ENCODE measurements at places on chromosomes 4 and X.

- DNase-seq: no peak
Observed at GRCh38 chr4:18611026-18611425, 589.5 kb upstream of the LCORL start.

GRCh38 chrX:10030570-10030969 lies 63.4 kb downstream of the CLDN34 start:
- no peak for DNase-seq

- no peak for DNase-seq
Observed at GRCh38 chrX:137032841-137033773, 688 bp downstream of the GPR101 start.

DNA sequence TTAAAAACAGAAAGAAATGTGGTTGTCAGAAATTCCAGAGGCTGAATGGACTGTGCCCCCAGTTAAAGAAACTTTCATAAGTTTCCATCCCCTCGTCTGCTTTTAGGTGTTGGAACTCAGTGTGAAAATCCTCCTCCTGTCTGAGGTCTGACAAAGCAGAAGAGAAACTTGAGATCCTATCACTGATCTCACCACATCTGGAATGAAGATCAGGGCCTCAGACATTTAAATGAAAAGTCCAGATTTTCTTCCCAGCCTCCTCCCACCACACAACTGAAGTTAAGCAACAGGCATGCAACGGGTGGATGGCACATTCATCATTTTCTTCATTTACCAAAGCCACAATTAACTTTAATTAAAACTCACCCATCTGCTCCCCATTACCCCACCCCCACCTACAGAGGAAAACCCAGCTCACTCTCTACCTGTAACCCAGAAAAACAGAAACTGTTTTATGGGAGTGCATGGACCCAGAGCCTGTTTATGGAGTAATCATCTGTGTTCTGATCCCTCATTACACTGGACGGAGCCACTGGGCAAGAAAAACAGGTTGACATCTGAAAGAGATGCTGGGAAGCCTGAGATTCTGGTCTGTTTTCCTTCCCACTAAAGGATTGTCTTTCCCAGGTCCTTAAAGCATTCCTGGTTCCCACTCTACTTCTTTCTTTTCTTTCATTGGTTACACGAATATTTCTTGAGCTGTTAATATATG lies 58.1 kb upstream of the HOPX start:
- no peak for DNase-seq

DNA sequence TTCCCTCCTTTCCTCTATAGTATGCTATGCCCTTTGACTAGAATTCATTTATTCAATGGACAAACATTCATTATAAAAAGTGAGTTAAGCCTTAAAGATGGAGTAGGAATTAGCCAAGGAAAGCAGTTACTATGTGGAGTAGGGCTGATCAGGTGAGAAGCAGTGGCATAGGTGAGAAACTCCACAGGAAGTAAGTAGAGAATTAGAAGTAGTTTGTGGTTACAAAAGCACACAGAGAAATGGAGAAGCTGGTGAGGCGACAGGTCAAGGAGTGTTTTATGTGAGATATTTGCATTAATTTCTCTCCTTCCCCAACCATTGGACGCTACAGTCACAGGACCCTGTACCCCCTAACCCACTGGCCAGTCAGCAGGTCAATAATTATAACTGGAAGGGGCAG lies 30.6 kb downstream of the SETD7 start:
- no peak for DNase-seq

DNA sequence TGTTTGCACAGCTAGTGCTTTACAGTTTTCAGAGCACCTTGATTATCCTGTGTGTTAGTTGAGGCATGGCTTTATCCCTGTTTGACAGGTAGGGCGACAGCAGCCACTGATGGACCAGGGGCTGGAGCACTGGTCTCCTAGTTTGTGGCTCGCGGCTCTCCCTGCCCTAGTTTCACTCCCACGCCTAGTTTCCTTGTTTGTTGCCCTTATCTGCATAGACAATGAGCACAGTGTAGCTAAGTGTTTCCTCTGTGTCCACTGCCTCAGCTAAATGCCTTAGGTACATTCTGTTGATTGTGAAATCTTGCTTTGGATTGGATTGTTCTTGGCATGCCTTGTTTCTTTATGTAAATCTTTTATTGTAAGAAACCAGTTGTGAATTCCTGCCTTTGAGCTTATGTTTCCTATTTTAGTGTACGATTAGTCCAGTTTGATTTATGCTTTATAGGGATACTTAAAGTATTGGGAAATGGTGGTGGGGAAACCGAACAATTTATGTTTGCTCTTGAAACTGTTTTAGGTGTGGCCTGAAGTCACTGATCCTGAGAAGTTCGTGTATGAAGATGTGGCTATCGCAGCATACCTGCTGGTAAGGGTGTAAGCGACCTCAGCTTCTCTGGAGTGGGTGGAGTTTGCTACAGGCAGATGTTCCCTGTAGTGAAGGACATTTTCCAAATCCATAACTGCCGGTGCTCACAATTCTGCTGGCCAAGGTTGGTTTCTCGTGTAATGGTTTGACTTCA lies 11.0 kb downstream of the TRMT44 start:
- no peak for DNase-seq

DNA sequence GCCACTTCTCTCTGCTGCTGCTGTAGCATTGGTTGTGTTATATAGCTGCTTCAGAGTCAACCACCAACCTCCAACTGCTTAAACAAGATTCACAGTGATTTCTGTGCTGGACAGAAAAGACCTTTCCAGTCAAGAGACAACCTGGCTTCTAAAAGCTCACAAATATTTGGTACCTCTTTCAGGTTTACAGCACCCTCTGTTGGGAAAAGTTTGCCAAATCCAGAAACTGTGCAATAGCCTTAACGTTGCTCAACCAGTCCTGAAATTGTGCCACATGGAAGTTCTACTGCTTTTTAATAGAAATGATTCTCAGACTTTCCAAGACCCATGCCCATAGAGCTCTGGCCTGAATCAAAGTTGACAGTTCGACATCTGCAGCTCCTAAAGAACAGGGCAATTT lies 842.1 kb upstream of the HTR2C start:
- DNase-seq: no peak

- DNase-seq: no peak
Observed at GRCh38 chr4:124253080-124253479, 459.5 kb downstream of the ANKRD50 start.

DNA sequence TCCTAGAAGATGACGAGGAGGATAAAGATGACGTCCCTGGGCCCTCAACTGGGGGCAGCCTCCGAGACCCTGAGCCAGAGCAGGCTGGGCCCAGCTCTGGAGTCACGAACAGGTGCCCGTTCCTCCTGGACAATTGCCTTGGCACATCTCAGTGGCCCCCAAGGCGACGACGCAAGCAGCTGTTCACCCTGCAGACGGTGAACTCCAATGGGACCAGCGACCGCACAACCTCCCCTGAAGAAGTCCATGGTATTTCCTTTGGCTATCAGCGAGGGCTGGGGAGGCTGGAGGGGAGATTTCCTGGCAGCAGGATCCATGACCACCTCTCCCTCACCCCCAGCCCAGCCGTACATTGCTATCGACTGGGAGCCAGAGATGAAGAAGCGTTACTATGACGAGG lies 11.9 kb downstream of the USP11 start:
- DNase-seq: no peak

DNA sequence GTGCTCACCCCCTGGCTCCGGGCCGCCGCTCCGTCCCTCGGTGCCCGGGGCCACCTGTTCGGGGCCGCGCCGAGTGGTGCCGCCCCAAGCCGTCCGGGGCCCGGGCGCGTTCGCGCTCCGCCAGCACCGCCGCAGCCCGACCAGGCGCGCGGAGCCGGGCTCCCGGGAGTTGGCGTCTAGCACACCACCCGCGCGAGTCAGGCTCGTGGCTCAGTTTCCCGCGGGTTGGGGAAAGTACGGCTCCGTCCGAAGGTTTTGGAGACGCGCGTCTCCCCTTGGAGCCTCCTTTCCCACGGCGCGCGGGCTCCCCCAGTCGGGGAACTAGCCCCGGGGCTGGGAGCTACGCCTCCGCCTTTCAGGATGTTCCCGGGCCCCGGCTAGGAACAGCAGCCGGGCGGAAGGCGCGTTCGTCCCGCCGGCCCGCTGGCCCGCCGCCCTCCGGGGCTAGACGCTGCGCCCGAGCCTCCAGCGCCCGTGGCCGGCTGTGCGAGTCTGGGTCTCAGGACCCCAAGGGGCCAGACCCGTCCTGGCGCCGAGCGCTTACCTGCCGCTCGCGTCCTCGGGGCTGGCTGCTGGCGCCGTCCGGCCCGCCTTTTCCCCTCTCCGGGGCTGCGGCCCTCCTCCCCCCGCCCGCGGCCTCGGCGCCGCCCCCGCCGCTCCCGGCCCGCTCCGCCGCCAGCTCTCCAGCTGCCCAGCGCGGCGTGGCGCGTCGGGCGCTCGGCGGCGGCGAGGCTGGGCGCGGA lies at the start of gene ADGRG2:
TSS of gene ADGRG2 (minus strand) at position 571 of the 743 bp plus-strand sequence. CDS start 53,634 bp downstream, outside the sequence.
- no peak for DNase-seq

- DNase-seq: no peak
Observed at GRCh38 chr4:123673971-123674370, 277.4 kb downstream of the SPRY1 start.

DNA sequence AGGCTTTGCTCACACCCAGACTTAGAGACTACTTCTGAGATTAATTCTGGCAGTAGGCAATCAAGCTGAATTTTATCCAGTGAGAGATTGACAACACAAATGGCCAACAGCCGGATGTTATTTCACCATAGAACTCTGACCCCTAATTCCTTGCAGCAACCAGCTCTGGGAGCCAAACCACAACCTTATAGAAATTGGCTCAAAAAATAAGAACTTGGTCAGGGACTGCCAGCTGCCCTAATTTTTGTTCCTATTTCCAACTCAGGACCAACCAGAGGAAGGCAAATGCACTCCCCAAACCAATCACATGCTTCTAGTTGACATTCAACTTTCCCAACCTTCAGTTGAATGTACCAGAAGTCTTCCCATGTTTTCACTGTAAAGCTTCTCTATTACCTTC lies 269.7 kb downstream of the HS3ST1 start:
- DNase-seq: no peak

DNA sequence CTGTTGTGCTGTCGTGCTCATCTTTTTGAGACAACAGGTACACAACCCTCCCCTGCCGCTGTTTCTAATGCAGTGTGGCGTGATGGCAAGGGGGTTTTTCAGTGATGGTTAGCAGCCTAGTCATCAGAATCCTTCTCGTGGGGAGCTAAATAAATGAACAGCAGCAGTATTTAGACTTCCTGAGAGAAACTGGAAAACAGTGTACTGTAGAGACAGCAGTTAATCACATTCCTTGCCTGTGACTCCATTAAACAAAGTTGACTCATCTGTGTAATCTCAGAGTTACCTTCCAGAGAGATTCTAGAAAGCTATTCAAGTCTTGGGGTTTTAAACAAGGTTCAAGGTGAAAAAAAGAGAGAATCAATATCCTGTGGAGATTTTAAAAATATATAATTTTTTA lies 1753.2 kb upstream of the PCDH7 start:
- DNase-seq: no peak

DNA sequence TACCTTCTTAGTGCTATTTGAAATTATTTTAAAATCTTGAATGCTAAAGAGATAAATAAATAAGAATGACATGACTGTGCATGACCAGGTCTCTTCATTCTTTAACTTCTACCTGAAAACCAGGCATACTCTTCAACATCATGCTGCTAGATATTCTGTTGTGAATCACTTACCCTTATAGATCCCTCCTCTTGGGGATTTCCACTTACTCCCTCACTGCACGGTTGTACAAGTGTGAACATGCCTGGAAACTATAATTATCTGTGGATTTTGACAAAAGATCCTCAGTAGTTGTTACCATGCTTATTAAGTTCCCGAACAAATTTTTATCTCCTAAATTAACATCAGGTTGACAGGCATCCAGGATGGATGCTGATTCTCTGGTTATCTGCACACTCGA lies 54.3 kb downstream of the ADGRL3 start:
- no peak for DNase-seq

DNA sequence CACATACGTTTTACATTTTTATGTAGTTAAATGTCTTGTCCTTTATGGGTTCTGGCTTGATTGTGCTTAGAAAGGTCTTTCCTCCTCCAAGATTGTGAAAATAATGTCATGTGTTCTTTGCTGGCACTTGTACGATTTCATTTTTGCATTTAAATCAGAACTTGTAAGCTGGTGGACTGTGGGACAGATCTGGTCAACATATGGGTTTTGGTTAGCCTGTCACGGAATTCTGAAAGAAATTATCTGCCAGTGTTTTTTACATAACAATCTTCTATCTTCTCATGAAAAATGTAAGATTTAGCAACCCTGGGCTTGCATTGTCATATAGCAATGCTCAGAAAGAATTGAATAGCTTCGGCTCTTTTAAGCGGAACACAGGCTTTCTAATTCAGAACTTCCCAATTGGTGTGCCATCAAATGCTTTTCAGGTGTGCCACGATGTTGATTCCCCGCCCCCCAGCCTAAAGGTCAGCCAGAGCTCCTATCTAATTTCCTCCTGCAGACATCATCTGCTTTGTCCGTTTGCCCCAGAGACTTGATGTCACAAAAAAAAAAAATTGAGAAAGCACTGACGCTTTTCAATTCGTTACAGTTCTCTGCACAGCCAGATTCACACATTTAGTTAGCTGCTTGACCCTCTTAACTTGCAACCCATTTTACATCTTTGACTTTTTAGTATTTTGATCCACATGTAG lies 16.2 kb downstream of the AFF1 start:
- no peak for DNase-seq

DNA sequence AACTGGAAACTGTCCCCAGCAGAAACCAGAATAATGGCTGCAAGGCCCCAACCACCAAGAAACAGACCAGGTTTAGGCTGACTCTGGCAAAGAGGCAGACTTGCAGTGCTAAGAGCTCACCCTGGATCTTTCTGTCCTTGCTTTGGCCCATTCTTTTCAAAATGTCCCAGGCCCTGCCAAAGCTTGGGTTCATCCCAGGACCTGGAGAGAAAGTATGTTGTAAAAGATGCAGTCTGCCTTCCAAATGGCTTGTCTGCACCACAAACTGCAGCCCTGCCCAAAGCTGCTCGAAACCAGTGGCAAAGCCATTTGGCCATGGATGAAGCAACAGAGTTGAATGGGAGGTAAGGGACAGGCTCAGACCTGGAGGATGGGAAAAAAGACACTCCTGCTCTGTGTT lies 38.0 kb upstream of the LNX1 start:
- DNase-seq: no peak

- no peak for DNase-seq
Observed at GRCh38 chrX:9781941-9782340, 4.3 kb upstream of the SHROOM2 start.

GRCh38 chrX:37830371-37830770 lies 17.0 kb downstream of the DYNLT3 start:
- DNase-seq: no peak
